MM.1S (cell line): ENCODE measurements at places on chromosomes 7 and 10.
A peak's percentile ranks its signal among the peaks of the same experiment; 100 is the strongest.

- H3K27ac ChIP-seq: no peak overlapping the region
- H3K36me3 ChIP-seq: no peaks in the 10 kb centered on the region
- 0 out of 2 replicates have a peak, but pooled peaks cover 3% of the 10 kb centered on the region for H3K4me1 ChIP-seq
- H3K27me3 ChIP-seq: no peaks in the 10 kb centered on the region
These were observed 31.0 kb downstream of the DENND2A start for GRCh38 chr7:140609646-140610045.

GRCh38 chr10:10256860-10257259 lies 760.8 kb upstream of the CELF2 start:
- no peak overlapping the region for H3K4me3 ChIP-seq
- H3K4me1 ChIP-seq: no peaks in the 10 kb centered on the region
- no peak overlapping the region for H3K27ac ChIP-seq
- no peaks in the 10 kb centered on the region for H3K27me3 ChIP-seq

DNA sequence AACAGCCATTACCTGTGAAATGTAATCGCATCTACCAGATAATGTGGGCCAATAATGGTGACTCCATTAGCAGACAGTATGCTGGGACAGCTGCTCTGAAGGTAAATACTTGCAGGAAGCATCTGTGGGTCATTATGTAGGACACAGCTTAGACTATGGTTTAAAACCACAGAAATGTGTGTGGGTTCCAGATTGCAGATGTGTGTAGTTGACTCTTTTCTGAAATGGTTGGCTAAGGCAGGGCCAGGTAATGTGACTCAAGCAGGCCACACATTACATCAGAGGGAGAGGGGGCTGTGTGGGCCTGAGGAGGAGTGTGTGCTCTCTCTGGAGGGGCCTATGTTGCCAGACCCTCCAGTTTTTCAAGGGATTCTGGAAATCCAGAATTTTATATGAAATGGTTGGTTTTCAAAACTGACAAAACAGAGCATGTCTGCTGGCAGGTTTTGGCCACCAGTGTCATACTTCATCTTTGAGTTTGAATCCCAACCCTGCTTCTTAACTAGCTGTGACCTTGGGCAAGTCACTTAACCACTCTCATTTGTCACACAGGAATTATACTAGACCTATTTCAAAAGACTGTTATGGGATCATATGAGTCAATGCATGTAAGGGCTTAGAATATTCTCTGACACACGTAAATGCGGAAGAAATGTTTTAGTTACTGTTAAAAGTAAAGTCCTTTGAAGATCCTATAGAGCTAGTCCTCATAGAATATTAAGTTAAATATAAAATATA lies 64.5 kb downstream of the MCMBP start:
- DNase-seq: peak; percentile 85
- H3K27me3 ChIP-seq: no peaks in the 10 kb centered on the region
- H3K36me3 ChIP-seq: no peaks in the 10 kb centered on the region; the same call in 1 of the 2 replicates

DNA sequence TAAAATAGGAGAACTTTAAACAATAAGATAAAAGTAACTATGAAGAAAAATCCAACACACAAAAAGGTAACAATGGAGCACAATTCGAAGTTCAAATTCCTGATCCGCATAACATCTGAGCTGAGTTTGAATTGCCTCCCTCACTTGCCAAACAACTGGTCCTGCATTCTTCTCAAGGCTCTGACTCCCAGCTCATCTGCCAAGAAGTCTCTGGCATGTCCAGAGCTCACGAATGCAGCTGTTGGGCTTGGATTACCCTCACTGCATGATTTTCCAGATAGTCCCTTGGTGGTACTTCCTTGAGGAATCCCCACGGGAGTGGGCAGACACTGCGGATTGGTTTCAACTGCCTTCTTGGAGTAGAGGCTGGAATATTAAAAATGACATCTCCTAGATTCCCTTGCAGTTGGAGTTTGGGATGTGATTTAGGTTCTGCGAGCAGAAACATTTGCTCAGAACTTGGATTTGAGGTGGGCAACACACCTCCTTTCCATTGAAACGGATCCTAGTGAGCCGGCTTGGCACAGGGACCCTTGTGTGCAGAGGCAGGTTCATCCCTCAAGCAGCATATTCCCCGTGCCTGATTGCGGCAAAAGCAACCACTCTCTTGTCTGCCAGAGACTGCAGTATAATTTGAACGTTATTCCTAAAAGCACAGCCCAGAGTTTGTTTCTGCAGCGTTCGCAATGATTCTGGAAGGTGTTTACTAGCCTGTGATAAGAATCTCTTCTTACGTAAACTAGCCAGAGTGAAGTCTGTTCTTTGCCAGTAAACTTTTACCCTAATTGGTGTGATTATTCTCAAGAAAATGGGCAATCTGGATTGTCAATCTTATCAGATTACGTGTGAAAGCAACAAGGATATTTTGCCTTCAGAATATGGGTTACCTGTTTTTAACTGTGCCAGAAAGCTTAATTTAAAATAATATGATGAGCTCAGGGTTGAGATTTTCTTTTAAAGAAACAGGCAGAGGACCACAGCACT lies 23.4 kb upstream of the PRKCQ start:
- H3K36me3 ChIP-seq: no peaks in the 10 kb centered on the region
- H3K27ac ChIP-seq: no peak overlapping the region
- no peaks in the 10 kb centered on the region for H3K4me1 ChIP-seq
- no peak overlapping the region for H3K4me3 ChIP-seq

- H3K4me1 ChIP-seq: peaks cover 16% of the 10 kb centered on the region
- no peak overlapping the region for H3K4me3 ChIP-seq
- no peaks in the 10 kb centered on the region for H3K27me3 ChIP-seq
- H3K36me3 ChIP-seq: no peaks in the 10 kb centered on the region
- peak overlapping the region; percentile 9; the same call in 1 of the 2 replicates for H3K27ac ChIP-seq
These were observed 293.9 kb downstream of the CCDC3 start for GRCh38 chr10:12707461-12708185.

DNA sequence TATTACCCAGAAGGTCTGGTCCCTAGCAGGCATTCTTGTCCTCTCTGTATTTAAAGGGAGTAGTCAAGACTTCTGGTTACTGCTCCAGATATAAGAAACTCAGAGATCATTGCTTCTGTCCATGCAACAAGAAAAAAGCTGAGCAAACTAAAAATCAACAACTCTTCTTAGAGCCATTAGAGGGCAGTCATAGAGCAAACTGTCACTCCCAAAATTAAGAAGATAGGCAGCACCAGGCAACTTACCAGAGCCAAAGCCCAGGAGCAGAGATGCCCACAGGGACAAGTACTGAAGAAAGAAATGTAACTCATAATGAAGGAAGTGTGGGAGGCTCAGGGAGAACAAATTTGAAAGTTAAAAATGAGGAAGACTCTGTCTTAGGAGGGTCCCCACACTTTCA lies 472.9 kb upstream of the COBL start:
- no peaks in the 10 kb centered on the region for H3K27me3 ChIP-seq
- no peaks in the 10 kb centered on the region for H3K4me1 ChIP-seq
- H3K4me3 ChIP-seq: no peak overlapping the region
- no peaks in the 10 kb centered on the region for H3K36me3 ChIP-seq
- peak; percentile 31 for DNase-seq

DNA sequence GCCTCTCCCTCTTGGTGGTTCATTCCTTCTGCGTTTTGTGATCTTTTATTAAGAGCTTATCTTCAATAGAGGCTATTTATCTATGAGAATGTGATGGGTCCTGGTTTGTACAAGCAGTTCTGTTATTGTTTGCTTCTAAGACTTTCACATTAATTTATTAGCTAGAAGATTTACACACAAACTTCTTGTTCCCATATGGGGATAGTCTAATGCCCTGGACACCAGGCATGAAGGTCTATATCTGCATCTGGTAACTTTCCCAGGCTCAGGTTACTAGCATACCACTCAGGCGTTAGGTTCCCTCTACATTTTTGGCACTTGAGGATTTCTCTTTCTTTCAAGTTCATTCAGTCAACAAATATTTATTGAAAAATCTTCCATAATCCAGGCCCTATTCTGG lies 7.7 kb downstream of the XPNPEP1 start:
- H3K27ac ChIP-seq: peak overlapping the region; percentile 41; the same call in 1 of the 2 replicates
- H3K27me3 ChIP-seq: no peaks in the 10 kb centered on the region
- no peak overlapping the region for H3K4me3 ChIP-seq
- peaks cover 55% of the 10 kb centered on the region for H3K4me1 ChIP-seq
- H3K36me3 ChIP-seq: no peaks in the 10 kb centered on the region

- H3K27me3 ChIP-seq: no peaks in the 10 kb centered on the region
- H3K4me3 ChIP-seq: no peak overlapping the region
- peaks cover 4% of the 10 kb centered on the region; the same call in 1 of the 2 replicates for H3K4me1 ChIP-seq
These were observed 31.2 kb upstream of the SRGN start for GRCh38 chr10:69056536-69057260.

- no peaks in the 10 kb centered on the region for H3K27me3 ChIP-seq
- H3K4me1 ChIP-seq: no peaks in the 10 kb centered on the region
- H3K36me3 ChIP-seq: no peaks in the 10 kb centered on the region
- DNase-seq: peak; percentile 60
- H3K27ac ChIP-seq: no peak overlapping the region
- peak overlapping the region; percentile 50 for H3K4me3 ChIP-seq
These were observed 1080.4 kb downstream of the CNTNAP2 start for GRCh38 chr7:147197006-147197405.

- no peaks in the 10 kb centered on the region for H3K36me3 ChIP-seq
- H3K4me3 ChIP-seq: no peak overlapping the region
- peaks cover 4% of the 10 kb centered on the region; the same call in 1 of the 2 replicates for H3K4me1 ChIP-seq
These were observed 31.8 kb upstream of the SRGN start for GRCh38 chr10:69056129-69056528.

DNA sequence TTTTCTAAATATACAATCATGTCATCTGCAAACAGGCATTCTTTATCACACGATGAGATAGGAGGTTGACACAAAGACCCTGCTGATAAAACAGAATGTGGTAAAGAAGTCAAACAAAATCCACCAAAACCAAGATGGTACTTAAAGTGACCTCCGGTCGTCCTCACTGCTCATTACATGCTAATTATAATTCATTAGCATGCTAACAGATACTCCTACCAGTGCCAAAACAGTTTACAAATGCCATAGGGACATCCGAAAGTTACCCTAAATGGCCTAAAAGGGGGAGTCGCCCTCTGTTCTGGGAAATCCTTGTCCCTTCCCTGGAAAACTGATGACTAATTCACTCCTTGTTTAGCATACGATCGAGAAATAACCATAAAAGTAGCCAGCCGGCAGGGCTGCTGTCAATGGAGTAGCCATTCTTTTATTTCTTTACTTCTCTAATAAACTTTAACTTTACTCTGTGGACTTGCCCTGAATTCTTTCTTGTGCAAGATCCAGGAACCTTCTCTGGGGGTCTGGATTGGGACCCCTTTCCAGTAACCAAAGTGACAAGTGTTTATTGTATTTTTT lies 126.6 kb downstream of the CCDC71L start:
- H3K4me3 ChIP-seq: no peak overlapping the region
- no peak for DNase-seq
- no peak overlapping the region for H3K27ac ChIP-seq

- no peak overlapping the region for H3K27ac ChIP-seq
- H3K27me3 ChIP-seq: peaks cover 10% of the 10 kb centered on the region
- H3K36me3 ChIP-seq: no peaks in the 10 kb centered on the region
- no peak for DNase-seq
- H3K4me3 ChIP-seq: no peak overlapping the region
These were observed 6.4 kb upstream of the MYL10 start for GRCh38 chr7:101635484-101635883.
